ENCODE measurements at places on chromosomes 11 and 22.

GRCh38 chr11:44812971-44813370 is 86.2 kb downstream of the TSPAN18 start:
- DNase-seq = no peak

- no peak for DNase-seq
These were observed 23.4 kb downstream of the CCDC81 start for GRCh38 chr11:86398106-86398505.

DNA sequence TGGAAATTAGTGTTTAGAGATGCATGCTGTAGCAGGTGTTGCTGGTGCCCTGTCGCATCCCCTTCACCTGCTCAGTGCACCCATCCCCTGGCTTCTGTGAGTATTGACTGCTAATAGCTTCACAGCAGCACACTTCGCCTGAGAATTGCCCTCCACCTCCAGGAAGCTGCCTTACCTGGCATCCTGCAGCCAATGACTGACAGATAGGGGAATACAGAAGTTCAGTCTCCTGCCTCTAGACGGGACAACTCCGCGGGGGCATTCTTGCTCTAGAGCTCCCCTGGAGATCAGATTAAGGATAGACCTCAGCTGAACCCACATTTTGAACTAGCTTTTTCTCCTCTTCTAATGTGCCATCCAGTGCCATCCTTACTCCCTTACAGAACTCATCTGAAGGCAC is 9.3 kb upstream of the CD3E start:
- DNase-seq = no peak

GRCh38 chr11:21411104-21411503 is 741.7 kb downstream of the NELL1 start:
- no peak for DNase-seq

- DNase-seq = no peak
These were observed 12.8 kb downstream of the PACSIN2 start for GRCh38 chr22:43002202-43002586.

DNA sequence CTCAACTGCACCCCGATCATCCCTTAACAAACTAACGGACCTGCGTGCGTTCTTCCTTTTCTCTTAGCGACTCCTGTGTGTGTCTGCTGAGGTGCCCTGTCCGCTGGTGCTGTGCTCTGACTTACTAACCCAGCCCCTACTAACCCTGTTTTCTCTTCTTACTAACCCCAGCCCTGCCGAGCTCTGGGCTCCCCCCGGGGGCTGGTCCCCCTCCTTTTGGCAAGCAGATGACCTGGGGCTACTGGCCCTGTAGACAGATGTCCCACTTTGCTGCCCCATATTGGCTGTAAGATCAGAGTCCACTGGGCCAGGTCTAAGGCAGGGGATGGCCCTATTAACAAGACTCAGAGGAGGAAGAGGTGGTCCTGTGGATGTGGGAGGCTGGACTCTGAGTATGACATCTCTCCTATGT is 14.7 kb downstream of the MIAT start:
- no peak for DNase-seq

DNA sequence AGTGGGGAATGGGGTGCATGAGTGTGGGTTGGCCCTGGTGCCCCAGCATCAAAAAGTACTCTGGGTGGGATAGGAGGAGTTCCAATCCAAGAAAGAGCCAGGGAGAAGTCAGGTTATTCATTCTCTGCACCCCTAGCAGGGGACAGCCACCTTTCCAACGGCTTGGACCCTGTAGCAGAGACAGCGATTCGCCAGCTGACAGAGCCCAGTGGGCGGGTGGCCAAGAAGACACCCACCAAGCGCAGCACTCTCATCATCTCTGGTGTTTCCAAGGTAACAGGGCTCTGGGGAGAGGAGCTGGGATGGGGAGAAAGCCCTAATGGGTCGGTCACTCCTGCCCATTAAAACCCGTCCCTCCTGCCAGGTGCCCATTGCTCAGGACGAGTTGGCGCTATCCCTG is 6.6 kb downstream of the C2CD2L start:
- no peak for DNase-seq

DNA sequence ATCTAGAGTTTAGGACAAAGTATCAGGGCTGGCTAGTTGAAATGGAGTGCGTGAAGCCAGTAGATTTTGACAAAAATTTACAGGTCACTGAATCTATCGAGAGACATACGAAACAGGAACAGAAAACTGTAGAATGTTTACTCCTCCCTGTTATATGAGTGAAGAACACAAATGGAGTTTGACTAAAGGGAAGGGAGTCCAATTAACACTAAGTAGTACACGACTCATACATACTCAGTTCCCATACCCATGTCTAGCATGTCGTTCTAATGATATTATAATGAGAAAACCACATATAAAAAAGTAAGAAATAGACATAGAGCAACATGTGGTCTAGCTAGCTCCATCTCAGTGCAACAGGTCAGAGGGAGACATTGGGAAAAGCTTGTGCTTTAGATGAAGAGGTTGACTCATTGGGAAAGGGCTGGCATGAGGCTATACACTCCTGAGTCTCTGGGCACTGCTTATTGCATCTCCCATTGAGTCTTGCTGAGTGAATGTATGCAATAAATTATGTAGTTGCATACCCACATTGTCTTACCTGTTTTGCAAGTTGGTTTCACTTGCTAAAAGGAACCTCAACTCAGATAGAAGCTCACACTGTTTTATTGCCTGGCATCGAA is 43.5 kb downstream of the CD44 start:
- no peak for DNase-seq

DNA sequence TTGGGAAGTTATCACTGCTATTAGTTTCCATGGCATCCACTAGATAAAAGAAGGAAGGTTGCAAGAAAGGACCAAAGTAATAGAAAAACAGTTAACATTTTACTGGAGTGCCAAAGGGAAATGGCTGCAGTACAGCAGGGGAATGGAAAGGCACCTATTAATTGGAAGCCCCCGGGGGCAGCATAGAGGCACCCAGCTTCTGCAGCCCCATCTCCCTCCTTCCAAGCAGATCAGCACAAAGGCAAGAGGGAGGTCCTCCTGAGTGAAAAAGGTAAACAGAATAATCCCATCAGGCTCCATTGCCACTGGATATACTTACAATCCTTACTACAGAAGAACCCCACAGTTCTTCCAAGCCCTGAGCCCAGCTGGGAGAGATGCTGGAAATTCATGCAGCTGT is 887.1 kb downstream of the DLG2 start:
- DNase-seq = no peak

GRCh38 chr11:43508511-43508918 is 149.8 kb downstream of the TTC17 start:
- no peak for DNase-seq

DNA sequence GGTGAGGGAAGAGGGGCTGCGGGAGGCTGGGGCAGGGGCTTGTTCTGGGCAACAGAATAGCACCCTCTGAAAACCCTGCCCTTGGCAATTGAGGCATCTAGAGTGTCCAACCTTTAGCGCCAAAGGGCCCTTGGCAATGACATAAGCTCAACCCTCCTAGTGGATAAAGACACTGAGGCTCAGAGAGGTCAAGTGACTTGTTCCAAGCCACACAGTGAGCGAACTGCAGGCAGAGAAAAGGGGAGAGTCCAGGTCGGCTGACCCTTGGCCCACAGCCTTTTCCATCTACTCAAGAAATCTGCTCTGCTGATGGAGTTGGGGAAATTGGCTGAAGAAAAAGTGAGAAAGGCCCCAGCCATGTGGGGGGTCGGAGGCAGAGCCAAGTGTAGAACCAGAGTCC is 2.9 kb downstream of the SEC14L2 start:
- DNase-seq = no peak

DNA sequence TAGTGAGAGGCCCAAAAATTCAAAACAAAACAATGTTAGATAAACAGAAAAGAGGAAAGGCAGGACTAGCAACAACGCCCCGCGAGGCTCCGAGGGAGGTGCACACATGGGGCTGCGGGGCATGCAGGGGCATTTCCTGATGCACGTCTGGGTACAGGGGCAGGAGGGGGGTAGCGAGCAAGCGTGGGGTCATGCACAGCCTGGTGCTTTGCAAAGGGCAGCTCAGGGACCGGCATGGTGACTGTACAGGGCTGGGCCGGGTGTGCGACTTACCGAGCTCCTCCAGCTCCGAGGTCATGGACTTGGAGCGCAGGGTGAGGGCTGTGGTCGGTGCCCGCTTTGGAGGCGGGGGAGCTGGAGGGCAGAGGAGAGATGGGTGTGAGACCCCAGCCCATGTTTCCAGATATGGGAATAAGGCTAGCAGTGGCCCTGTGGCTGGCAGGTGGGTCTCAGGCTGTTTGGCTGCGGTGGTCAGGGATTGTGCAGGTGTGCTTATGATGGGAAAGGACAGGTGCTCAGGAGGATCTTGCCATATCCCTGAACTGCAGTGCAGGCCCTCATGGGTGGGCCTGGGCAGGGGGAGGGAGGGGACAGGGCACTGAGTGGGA is 103.7 kb downstream of the CTTN start:
- DNase-seq = no peak

DNA sequence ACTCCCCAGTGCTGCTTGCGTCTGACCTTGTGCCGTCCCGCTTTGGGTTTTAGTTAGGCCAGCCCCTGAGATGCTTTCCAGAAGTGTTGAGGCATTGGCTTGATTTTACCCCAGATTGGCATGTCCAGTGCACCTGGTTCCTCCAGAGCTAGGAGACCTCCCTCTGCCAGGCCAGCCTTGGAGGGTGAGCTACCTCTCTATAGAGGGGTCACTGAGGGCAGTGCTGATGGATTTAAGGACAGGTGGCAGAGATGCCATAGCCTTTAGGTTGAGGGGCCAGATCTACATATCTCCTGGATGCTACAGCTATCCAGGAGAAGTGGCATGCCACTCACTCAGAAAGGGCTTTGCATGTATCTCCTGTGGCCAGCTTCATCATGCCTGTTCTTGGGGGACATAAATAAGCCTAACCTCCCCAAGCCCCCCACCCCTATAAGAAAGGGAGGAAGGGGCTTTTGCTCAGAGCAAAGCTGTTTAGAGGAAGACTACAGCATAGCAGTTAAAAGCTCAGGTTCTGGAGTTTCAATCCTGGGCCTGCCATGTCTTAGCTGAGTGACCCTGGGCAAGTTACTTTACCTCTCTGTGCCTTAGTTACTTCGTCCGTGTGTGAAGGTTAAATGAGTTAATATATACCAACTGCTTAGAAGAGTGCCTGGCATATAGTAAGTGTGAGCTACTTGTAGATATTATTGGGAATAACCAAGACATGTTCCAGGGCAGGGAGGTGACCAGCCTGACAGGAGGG is 6.4 kb downstream of the UBE2L3 start:
- DNase-seq = no peak

GRCh38 chr11:128783513-128783912 is 83.6 kb downstream of the KCNJ1 start:
- DNase-seq = no peak

DNA sequence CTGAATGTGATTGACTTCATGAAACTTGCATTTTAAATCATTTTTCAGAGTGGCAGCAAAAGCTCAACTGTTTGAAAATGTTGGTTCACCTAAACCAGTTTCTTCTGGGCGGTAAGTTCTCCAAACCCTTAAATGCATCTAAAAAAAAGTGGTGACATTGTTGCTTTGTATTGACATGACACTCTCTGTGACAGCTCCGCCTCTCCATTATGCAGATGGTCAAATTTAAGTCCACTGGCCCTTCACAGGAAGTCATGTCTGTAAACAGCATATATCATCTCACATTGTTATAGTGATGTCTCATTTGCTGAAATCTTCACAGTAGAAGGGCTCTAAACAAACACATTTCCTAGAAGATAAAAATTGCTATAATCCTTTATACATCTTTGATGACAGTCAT is 150.7 kb downstream of the PGR start:
- DNase-seq = no peak

DNA sequence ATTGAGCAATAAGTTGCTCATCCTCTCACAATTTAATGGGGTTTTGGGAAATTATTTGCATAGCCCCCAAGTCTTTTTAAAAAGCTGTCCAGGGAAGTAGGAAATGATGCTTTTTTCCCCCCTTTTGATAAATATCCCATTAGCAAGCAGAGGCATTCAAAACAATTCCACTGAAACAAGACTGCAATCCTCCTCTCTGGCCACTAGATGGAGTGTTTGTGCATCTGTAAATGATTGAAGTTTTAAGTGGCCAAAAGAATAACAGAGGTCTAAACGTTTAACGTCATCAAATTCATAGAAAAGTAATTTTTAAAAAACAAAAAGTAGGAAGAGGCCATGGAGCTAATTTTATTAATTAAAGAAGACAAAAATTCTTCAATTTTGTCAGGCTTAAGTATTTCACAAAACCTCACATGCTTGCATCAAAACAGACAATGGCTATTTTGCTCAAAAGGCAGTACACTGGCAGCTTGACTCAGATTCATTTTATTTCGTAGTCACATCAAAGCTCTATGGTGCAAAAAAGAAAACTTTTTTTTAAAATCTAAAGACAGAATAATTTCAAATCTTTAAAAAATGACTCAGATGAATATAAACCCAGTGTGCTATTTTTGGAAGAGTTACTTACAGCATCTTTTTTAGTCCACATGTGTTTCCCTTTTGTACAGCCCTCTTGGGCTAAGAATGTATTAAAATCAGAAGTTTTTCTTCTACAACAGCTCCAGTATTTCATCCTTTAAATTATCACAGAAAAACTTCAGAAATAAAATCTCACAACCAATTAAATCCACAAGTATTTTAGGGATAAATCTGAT is 17.8 kb downstream of the CHORDC1 start:
- DNase-seq = peak; percentile 56

DNA sequence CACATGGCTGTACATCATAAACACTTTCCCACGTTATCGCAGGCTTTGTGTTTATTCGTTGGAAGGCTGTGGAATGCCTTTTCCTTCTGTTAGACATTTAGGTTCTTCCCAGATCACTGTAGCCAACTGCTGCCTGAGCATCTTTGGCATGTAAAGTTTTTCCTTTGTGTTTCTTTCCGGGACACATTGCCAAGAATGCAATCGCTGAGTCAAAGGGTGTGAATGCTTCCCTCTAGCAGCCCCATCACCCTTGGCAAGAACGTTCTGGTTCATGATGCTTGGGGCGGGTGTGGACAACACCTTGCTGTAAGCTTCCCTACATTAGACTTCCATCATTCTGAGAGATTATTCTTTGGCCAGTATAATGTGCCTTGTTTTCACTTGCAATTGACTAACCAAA is 136.2 kb downstream of the OSBP2 start:
- no peak for DNase-seq

DNA sequence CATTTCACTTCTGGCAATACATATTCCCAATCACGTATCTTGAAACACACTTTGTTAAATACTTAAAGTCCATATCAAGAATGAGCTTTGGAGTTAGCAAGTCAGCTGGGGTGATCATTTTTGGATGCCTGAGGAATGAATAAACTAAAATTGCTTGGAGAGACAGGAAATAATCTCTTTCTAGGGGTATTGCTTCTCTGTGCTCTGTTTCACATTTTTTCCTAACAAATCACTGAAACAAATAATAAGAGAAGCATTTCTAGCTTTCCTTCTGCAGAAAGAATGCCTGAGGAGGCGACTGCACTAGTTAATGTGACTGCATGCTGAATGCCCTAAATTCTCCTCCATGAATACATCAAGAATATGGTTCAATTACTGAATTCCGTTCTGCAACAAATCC is 541.4 kb upstream of the CCDC90B start:
- DNase-seq = no peak

- DNase-seq = no peak
These were observed 13.9 kb downstream of the ATG16L2 start for GRCh38 chr11:72828081-72828567.
